ENCODE measurements at places on chromosomes 12 and 14.

GRCh38 chr14:97039717-97040363, 242.7 kb downstream of the VRK1 start:
- DNase-seq, result no peak

DNA sequence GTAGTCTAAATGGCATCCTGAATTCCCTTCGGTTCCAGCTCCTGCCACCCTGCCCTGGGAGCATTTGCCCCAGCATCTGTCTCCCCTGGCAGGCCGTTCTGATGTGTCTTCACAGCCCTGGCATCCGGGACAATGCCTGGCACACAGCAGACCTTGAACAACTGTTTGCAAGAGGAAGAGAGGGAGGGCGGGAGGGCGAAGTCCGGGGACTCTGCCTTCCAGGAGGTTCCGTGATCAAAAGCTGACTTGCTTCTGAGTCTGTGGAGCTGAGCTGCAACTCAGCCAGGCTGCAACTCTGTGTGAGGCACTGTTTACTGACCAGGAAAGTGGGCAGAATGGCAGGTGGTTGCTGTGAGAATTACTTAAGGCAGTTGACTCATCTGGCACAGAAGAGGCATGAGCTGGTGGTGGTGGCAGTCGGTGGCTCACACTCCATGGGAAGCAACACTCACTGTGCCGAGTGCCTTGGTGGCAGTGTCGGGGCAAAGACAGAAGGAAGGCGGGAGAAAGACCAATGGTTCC, 61.1 kb upstream of the DLK1 start:
- no peak for DNase-seq

- DNase-seq, result no peak
Measured at GRCh38 chr14:99077076-99077843, 194.7 kb downstream of the BCL11B start.

DNA sequence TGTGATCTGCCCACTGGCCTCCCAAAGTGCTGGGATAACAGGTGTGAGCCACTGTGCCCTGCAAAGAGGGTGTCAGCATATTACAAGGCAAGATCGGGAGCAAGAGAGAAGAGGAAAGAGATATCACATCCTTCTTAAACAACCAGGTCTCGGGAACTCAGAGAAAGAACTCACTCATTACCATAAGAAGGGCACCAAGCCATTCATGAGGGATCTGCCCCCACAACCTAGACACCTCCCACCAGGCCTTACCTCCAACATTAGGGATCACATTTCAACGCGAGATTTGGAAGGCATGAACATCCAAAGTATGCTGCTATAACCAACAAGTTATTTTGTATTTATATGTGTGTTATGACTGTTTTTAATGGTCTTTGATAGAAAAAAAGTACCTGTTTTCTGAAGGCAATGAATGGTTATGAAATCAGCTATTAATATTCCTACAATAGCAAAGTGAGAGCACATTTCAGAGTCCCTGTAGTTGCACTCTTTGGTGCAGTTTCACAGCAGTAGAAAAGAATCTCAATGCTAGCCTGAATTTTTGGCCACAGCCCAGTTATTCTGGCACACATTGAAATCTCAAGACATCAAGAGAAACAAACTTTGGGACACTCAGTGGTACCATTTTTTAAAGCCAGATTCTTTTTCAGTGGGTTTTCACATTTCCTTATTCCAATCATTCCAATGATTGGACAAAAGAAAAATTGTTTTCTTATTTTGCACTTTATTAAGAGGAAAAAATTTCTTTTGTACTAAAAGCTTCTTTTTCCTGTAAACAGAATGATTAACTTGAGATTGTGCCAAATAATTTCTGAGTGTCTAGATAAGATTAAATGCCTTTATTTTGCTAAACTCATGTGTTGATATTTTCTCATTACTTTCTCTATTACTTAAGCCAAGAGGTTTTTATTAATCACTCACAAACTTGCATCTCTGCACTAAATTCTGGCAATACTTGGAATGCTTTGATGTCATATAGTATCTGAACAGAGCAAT, 582.6 kb upstream of the ATP2B1 start:
- DNase-seq, result no peak

GRCh38 chr12:123171967-123172366, 21.1 kb upstream of the PITPNM2 start:
- no peak for DNase-seq

DNA sequence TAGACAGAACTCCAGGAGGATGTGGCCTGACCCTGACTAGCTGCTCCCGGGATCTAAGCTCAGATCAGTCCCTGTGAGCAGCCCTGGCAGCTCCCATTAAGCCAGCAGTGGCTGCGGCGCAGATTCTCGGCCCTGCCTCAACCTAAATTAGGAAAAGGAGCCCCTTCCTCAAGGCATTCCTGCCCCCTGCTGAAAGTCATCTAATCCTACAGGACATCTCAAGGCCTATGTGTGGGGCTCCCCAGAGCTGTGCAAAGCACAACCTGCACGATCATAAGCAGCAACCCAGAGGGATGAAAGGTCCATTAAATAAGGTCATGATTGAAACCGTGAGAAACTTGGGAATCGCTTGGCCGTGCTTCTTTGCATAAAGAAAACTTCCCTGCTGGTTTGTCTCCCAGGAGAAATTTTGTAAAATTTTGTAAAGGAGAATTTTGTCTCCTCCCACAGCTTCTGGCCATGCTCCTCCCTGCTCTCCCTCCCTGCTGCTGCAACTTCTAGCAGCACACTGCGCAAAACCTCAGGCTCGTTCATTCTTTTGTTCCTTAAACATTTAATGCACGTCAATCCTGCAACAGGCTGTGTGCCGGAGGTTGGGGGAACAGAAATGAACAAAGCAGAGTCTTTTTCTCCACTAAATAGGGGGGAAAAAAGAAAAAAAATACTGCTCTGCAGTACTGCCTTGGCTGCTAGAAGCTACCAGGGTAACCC, 96.6 kb upstream of the SLC35F4 start:
- DNase-seq, result peak; percentile 14

GRCh38 chr12:27025116-27025515, 2.8 kb downstream of the MED21 start:
- DNase-seq, result no peak

- DNase-seq, result peak; percentile 21
Measured at GRCh38 chr12:46269429-46270241, 792 bp upstream of the SLC38A1 start.
